ENCODE measurements at places on chromosomes 5 and 9. TPM values are rescaled to one million over a fixed set of nuclear protein-coding genes. Genes with fewer than 3 reads are reported as not detected.

LRRC70 gene
- 0.10 TPM for total RNA-seq

CNTNAP3B gene
- 16.6 TPM for total RNA-seq

C9orf153 gene
- total RNA-seq, result not detected

TIGD6 gene
- total RNA-seq, result 5.0 TPM

PRR16 gene
- total RNA-seq, result not detected

Data from A549 treated with CpdA at 1 μM for 4 hours (cell line).